ENCODE measurements at places on chromosomes 1 and 21.
A peak's percentile ranks its signal among the peaks of the same experiment; 100 is the strongest.

- peak; percentile 73 for DNase-seq
These were observed 823 bp upstream of the SYF2 start for GRCh38 chr1:25232866-25233784.

DNA sequence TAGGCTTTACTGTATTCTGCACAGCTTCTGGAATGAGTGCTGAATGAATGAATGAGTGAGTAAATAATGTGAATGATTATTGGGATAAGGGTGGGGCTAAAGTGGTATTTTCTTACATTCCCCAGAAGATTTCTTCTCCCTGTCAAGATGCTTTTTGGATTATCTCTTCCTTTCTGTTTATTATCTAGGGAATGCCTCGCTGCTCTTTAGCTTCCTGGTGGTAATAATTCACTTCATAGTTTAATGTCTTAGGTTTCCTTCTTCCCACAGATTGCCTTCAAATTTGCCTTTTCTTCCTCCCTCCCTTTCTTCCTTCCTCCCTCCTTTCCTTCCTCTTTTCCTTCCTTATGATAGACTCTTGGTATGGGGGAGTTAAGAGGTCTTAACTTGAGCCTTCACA lies 24.0 kb downstream of the DDR2 start:
- no peak for DNase-seq

GRCh38 chr1:4599951-4600481 lies 54.4 kb upstream of the AJAP1 start:
- DNase-seq = no peak

DNA sequence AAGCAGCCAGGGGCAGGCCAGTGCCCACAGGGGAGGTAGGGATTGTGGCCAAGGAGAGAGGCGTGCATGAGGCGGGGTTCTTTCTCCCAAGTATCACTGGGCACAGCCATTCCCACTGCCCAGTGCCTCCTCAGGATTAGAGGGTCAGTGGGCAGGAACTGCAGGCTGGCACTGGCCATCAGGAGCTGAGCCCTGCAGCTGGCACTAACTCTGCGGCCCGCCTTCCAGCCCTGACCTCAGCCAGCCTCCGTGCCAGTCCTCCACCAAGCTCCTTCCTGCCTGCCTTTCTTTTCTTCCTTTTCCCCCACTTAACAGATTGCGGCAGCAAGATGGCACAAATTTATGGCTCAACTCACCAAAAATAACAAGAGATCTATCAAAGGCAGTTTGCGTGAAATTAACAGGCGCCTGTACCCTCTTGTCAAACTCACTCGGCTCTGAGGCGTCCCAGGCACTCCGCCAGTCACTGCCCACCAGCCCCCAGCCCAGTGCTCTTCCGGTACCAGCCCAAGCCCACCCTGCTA lies 11.1 kb downstream of the ADGRB2 start:
- DNase-seq = no peak

DNA sequence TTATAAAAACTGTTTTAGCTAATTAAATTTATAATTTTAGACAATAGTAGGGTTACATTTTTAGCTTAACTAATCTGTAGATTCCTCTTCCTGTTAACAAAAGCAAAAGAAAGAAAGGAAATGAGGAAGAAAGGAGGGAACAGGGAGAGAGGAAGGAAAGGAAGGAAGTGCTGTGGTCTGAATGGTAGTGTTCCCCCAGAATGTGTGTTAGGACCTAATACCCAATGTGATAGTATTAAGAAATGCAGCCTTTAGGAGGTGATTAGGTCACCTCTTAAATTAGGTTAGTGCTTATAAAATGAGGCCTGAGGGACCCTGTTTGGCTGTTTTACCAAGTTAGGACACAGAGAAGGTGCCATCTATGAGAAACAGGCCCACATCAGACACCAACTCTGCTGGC lies 136.9 kb upstream of the SAMSN1 start:
- DNase-seq = no peak

DNA sequence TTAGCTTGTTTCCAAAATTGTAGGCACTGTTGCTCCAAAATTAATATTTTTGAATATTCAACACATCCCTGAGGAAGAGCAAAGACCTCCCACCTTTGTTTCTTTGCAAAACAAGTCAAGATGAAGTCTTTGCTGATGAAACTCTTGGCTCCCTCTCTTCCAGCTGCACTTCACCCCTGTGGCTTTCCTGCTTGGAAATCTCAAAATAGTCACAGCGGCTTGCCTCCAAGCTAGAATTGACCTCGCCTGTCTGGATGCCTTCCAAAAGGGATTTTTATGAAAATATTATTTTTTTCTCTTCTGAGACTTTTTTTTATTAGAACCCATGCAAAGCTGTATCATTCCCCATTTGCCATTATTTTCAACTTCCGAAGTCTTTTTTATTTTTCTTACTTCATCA lies 71.1 kb upstream of the MROH9 start:
- no peak for DNase-seq

DNA sequence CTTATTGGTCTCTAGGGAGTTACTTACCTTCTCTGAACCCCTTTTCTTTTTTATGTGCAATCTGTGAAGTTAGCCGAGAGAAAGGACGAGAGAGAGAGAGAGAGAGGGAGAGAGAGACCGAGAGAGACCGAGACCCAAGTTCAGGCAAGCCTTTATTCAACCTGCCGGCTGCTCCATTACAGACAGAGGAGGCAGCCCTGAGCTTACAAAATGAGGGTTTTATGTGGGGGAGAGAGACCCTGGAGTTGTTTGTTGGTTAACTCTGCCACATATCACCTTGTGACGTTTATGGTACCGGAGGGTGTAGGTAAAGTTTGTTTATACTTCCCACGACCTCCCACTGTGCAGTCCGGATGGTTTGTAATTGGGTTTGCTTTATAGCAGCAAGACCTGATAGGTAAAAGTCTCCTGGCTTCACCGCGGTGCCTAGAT lies 1.5 kb upstream of the MCOLN3 start:
- DNase-seq = no peak

GRCh38 chr1:161913482-161914140 lies 110.1 kb downstream of the OLFML2B start:
- no peak for DNase-seq

GRCh38 chr1:41891199-41891896 lies 27.4 kb downstream of the HIVEP3 start:
- peak; percentile 65 for DNase-seq

GRCh38 chr1:77757066-77757584 lies 2.5 kb downstream of the USP33 start:
- DNase-seq = no peak

GRCh38 chr21:33661146-33661545 lies 18.8 kb downstream of the ITSN1 start:
- DNase-seq = no peak

DNA sequence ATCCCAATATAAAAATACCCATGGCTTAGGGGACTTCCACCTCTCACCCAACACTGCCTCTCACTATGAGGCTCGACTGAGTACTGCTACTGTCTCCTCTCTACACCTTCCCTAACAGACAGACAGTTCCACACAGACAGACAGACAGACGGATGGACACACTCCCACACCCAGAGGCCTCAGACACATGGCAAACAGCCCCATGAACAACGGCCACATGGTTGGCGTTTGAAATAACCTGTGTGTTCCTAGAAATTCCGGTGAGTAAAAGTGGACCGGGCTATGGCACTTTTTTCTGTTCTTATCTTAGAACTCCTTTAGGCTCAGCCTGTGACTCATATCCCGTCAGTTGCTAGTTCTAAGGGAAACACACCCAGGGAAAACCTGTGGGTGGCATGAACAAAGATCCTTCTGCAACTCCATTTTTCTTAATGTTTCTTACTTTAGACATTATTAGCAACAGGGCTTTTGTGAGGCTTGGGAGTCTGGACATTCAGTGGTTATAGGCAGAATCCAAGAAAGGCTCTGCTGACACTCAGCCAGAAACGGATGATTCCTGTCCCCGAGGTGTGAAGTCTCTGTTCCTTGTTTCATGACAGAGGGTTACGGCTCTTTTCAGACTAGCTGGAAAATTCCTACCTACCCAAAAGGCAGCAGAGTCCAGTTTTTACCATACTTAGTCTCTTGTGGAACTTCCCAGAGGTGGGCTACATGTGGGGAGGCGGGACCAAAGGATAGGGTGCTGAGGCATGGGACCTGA lies 90.5 kb upstream of the TLR5 start:
- no peak for DNase-seq

Data from GM12864 (cell line).